ENCODE measurements at places on chromosomes 2 and 18. TPM values are rescaled to one million over a fixed set of nuclear protein-coding genes. Genes with fewer than 3 reads are reported as not detected.

MALT1 gene
- 42.5 TPM for total RNA-seq

MBOAT2 gene
- total RNA-seq = 7.0 TPM

CD8B gene
- total RNA-seq = 0.87 TPM

CCDC178 gene
- total RNA-seq = not detected

COLEC12 gene
- total RNA-seq = not detected

FZD7 gene
- total RNA-seq = 0.58 TPM

- H3K27me3 ChIP-seq = no peaks in the 10 kb centered on the region
- H3K27ac ChIP-seq = no peak overlapping the region
- no peaks in the 10 kb centered on the region for H3K4me1 ChIP-seq
- no peak for DNase-seq
These were observed 315.9 kb downstream of the FBXO15 start for GRCh38 chr18:73831688-73832087.

DNA sequence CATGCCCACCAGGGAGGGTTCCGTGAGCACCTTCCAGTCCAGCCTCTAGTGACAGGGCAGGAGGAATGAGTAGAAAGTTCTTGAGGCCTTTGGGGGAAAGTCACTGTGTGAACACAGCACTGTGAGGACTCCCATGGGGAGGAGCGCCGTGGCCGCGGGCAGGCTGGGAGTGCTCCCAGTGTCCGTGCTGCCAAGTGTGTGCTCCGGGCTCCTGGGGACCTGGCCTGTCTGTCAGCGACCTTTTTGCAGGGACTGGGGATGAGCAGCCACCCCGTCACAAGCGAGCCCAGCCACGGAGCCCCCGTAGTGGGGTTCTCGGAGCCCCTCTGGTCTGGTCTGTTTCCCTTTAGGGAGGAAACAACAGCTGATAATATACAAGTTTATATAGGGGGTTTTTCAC is 36.8 kb downstream of the PDIA6 start:
- no peak overlapping the region for H3K4me3 ChIP-seq
- DNase-seq = no peak
- H3K4me1 ChIP-seq = no peaks in the 10 kb centered on the region
- peaks cover 7% of the 10 kb centered on the region for H3K36me3 ChIP-seq

DNA sequence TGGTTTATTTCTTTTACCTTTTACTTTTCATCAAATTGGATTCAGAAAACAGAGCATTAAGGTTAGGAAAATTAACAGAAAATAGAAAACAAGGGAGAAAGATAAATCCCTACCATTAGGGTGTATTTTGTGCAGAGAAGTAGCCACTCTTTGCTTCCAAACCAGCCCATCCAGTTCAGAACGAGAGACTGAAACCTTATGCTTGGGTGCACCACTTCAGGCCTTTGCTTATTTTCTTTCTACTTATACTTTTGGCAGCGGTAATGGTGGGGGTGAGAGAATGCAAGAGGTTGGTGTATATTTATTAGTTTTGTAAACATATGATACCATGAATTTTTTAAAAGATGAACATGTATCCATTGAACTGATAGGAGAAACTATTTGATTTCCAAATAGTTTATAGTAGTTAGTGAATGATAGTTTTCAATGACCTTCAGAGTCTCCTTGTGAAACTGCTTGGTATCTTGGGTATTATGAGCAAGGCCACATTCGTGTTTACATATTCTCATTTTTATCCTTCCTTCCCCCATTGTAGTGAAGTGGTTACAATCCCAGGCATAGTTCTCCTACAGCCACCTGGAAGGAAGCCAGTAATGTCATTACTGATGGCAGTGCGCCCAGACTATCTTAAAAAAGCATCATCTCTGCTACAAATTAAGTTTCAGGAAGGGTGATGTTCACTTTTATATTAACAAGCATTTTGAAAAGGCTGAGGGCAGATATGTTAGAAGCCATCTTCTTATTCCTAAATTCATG is 60.8 kb downstream of the MFSD6 start:
- DNase-seq = no peak
- H3K27me3 ChIP-seq = no peaks in the 10 kb centered on the region
- no peak overlapping the region for H3K27ac ChIP-seq
- peaks cover 43% of the 10 kb centered on the region for H3K4me1 ChIP-seq

- no peak overlapping the region for H3K4me3 ChIP-seq
- peaks cover 3% of the 10 kb centered on the region for H3K4me1 ChIP-seq
- H3K36me3 ChIP-seq = no peaks in the 10 kb centered on the region
- no peaks in the 10 kb centered on the region for H3K27me3 ChIP-seq
- no peak overlapping the region for H3K27ac ChIP-seq
These were observed 24.6 kb downstream of the DYTN start for GRCh38 chr2:206693399-206694137.

- H3K4me1 ChIP-seq = peaks cover 86% of the 10 kb centered on the region
- DNase-seq = no peak
These were observed 86.2 kb downstream of the BCL2 start for GRCh38 chr18:63233334-63233733.

DNA sequence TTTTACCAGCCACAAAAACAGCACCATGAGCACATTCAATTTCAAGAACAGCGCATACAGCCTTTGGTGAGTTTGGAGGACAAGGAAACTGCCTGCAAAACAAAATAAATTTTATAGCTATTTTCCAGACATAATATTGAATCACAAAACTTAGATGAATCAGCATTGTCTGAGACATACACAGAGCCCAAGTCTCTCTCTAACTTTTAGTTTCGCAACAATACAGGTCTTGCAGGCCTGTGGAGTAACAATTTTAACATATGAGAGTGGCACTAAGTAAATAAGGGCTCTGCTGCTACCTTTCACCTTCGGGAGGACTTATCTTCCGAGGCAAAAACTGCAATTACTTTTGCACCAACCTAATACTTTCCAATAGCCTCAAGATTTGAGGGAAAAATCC is 56.1 kb upstream of the PEX13 start:
- H3K4me1 ChIP-seq = peaks cover 20% of the 10 kb centered on the region
- no peak overlapping the region for H3K4me3 ChIP-seq
- H3K36me3 ChIP-seq = peaks cover 6% of the 10 kb centered on the region
- H3K27me3 ChIP-seq = no peaks in the 10 kb centered on the region
- H3K27ac ChIP-seq = no peak overlapping the region

DNA sequence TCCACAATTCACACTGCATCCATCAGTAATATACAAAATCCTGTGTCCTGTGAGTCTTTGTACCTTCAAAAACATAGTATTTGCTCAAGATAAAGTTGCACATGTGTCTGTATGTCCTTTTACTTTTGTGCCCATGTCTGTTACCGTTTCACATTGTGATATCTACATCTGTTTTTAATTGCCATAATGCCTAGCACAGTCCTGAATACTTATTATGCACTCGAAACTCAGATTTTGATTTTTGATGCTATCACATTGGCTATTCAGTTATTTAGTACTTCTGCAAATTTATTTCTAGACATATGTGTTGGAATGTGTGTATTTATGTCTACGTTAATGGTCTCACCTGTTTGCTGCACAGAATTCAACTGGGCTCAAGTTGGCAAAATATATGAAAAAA is 452.8 kb upstream of the ZEB2 start:
- no peak overlapping the region for H3K27ac ChIP-seq
- DNase-seq = no peak
- no peak overlapping the region for H3K4me3 ChIP-seq
- H3K27me3 ChIP-seq = no peaks in the 10 kb centered on the region
- H3K36me3 ChIP-seq = no peaks in the 10 kb centered on the region

DNA sequence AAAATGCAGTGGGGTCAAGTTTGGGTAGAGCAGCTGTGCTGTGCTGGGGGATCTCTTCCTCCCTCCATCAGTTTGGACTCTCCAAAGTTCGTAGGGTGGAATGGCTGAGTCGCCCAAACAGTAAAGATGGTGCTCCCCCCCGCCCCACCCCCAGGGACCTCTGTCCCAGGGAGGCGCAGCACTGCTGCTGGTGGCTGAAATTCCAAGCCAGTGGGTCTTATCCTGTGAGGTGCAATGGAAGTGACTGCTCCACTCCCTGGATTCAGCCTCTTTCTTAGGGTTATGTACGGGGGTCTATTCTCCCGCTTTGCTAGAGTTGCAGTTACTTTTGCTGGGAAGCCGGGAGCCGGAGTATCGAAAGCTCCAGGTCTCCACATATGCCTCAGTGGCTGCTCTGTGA is 97.5 kb upstream of the CTAGE1 start:
- H3K27me3 ChIP-seq = peaks cover 2% of the 10 kb centered on the region
- H3K4me3 ChIP-seq = no peak overlapping the region
- no peak overlapping the region for H3K27ac ChIP-seq
- no peaks in the 10 kb centered on the region for H3K36me3 ChIP-seq
- no peak for DNase-seq
- H3K4me1 ChIP-seq = no peaks in the 10 kb centered on the region

DNA sequence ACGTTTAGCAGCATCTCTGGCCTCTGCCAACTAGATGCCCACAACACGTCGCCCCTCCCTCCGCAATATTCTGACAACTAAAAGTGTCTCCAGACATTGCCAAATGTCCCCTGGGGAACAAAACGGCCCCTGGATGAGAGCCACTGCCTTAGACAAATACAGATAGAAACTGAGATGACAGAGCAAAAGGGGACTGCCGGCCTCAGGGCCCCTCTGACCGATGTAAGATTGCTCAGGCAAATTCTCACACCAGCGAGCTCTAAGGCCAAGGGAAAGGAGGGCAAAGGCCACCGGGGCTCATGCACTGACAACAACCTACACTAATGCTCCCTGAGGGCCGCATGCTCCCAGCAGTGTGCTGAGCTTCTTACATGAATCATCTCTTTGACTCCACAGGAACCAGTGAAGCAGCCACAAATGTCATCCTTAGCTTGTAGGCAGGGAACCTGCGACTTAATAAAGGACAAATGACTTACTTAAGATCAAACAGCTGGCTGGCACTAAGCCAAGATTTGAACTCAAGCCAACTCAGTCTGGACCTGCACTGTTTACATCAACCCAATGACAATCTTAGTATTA is 228.5 kb downstream of the TTC32 start:
- peaks cover 7% of the 10 kb centered on the region for H3K27me3 ChIP-seq
- no peak overlapping the region for H3K27ac ChIP-seq
- no peak for DNase-seq
- no peaks in the 10 kb centered on the region for H3K4me1 ChIP-seq
- H3K36me3 ChIP-seq = no peaks in the 10 kb centered on the region

DNA sequence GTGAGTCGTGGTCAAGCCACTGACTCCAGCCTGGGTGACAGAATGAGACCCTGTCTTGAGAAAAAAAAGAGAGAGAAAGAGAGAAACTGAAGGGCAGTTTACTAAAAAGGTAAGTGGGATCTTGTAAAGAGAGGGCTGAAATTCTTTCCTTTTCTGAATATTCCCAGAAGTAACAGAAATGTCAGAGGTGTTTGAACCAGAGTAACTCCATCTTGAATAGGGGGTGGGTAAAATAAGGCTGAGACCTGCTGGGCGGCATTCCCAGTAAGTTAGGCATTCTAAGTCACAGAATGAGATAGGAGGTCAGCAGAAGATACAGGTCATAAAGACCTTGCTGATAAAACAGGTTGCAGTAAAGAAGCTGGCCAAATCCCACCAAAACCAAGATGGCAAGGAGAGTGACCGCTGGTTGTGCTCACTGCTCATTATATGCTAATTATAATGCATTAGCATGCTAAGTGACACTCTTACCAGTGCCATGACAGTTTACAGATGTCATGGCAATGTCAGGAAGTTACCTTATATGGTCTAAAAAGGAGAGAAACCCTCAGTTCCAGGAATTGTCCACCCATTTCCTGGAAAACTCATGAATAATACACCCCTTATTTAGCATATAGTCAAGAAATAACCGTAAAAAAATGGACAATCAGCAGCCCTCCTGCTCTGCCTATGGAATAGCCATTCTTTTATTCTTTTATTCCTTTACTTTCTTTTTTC is 1334.3 kb upstream of the ZEB2 start:
- H3K27me3 ChIP-seq = no peaks in the 10 kb centered on the region
- no peaks in the 10 kb centered on the region for H3K36me3 ChIP-seq
- H3K27ac ChIP-seq = no peak overlapping the region
- H3K4me1 ChIP-seq = no peaks in the 10 kb centered on the region
- DNase-seq = no peak
- no peak overlapping the region for H3K4me3 ChIP-seq

DNA sequence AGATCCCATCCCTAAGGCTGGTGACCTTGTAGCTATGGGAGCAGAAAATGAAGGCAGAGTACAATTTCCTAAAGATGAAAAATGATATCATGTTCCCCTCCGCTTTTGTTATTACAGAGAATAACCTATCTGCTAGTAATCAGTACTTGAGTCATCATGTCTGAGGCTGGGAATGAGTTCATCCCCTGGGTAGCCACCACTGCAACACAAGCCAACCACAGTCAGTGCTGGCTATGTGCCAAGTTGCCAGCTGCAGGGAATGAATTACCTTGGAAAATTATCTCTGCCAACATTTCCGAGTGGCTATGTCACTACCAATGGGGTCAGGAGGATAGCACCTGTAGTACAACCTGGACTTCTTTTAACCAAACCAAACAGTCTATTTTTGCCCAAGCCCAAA is 1094.7 kb upstream of the DDX18 start:
- H3K36me3 ChIP-seq = no peaks in the 10 kb centered on the region
- no peaks in the 10 kb centered on the region for H3K4me1 ChIP-seq
- no peak overlapping the region for H3K27ac ChIP-seq
- no peak overlapping the region for H3K4me3 ChIP-seq

GRCh38 chr2:235931676-235932075 is 236.5 kb downstream of the GBX2 start:
- H3K27ac ChIP-seq = no peak overlapping the region
- H3K4me3 ChIP-seq = no peak overlapping the region
- no peaks in the 10 kb centered on the region for H3K4me1 ChIP-seq

GRCh38 chr2:160300203-160300602 is 100.1 kb upstream of the ITGB6 start:
- no peak overlapping the region for H3K4me3 ChIP-seq
- peaks cover 49% of the 10 kb centered on the region for H3K36me3 ChIP-seq
- H3K27me3 ChIP-seq = no peaks in the 10 kb centered on the region
- H3K27ac ChIP-seq = peak overlapping the region; percentile 64
- no peak for DNase-seq

DNA sequence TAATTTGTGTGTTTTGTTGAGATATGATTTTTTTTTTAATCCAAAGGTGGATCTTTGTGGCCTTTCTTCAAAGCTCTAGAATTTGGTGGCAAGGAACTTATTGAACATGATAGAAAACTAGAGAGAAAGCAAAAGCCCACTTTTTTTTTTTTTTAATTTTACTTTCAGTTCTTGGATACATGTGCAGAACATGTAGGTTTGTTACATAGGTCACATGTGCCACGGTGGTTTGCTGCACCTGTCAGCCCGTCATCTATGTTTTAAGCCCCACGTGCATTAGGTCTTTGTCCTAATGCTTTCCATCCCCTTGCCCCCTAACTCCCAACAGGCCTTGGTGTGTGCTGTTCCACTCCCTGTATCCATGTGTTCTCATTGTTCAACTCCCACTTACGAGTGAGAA is 135.9 kb downstream of the RHBDD1 start:
- DNase-seq = no peak
- H3K36me3 ChIP-seq = peaks cover 16% of the 10 kb centered on the region
- H3K4me1 ChIP-seq = peaks cover 4% of the 10 kb centered on the region
- no peaks in the 10 kb centered on the region for H3K27me3 ChIP-seq
- no peak overlapping the region for H3K4me3 ChIP-seq
- no peak overlapping the region for H3K27ac ChIP-seq
